Activated CD4-positive, alpha-beta T cell treated with anti-CD3 and anti-CD28 coated beads, Interleukin-2, amount 50 U/mL, for 24 hours (primary cell): ENCODE measurements at places on chromosomes 7 and 10.

DNA sequence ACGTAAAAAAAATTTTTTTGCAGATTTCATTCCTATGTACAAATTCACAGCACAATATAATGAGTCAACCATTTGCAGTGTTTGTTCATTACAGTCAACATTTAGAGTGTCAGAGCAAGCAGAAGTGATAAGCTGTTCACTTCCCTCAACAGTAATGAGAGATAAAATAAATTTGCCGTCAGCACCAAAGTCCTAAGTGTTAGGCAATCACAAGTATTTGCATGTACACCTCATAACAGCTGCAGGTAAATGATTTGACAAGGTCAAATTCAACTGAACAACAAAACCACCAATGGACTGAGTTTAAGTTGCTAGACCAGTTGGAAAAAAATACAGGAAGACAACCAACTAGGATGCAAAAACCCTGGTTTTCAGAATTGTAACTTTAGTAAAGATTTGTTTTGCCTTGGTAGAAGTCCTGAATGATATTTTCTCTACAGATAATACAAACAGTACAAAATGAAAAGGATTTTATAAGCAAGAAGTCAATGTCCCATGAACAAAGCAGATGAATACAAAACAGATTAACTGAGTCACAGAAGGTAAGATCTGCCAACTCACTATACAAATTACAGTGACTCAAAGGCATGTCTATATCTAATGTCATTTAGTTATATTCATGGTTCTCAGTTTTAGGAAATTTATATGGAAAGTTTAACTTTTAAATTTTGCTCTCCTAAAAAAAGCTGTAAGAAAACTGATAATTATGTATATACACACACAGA, 10.4 kb downstream of the RAPGEF5 start:
- DNase-seq = no peak

- no peak for DNase-seq
These were observed 157.2 kb downstream of the CHRM2 start for GRCh38 chr7:137025469-137026175.

GRCh38 chr7:6096581-6096980, 65.4 kb downstream of the ANKRD61 start:
- no peak for DNase-seq

- DNase-seq = no peak
These were observed 24.3 kb downstream of the CSTF2T start for GRCh38 chr10:51675088-51675487.

- no peak for DNase-seq
These were observed 103.6 kb downstream of the PRPF18 start for GRCh38 chr10:13690281-13690825.

- no peak for DNase-seq
These were observed 156.6 kb downstream of the CCDC3 start for GRCh38 chr10:12844811-12845483.

DNA sequence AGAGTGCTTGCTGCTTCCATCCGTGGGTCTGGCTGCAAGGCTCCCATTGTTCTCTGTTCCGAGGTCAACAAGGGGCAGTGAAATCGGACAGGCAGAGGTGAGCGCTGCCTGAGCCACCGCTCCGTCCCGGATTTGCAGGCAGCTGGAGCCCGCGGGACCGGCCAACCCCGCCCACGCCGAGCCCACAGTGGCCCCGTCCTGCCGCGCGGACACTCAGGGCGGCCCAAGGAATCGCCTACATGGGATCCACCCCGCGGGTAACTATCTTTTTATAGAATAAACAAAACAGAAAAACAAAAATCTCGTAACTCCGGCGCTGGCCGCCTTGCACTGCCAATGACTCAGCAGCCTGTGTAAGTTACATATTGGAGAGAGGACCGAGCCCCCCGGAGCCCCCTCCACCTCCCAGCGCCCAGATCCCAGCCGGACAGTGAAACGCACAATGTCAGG, 1.9 kb downstream of the BNIP3 start:
- DNase-seq = no peak

DNA sequence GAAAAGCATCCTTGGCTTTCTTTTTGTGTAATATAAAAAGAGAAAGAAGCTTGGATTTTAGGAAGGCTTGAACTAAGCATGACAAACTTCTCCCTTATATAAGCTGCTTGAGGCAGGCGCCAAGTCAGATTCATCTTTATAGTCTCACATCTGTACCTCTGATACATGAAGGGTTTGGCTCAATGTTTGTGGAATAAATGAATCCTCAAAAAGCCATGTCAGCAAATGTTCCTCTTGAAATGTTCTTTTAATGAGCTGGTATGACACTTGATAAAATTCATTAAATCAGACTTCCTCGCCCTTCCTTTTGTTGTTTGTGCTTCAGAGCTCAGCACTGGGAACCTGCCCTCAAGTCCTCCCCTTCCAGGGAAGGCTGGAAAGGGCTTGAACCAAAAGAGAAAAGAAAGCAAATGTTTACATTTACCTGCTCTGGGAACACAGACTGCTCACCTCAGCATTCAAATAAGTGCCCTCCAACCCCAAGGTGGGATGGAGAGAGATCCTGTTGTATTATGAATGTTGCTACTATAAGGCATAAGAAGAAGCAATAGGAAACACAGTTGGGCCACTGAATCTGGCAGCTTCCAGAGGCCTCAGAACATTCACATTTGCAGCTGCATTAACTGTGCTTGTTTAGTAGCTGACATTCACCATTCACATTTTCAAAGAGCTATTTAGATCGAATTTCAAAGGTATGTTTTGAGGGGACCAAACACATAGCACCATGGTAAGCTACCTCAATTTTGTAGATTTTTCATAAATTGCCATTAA, 212.6 kb downstream of the CACNA2D1 start:
- DNase-seq = no peak

GRCh38 chr7:42946627-42946950, 14.4 kb downstream of the MRPL32 start:
- no peak for DNase-seq

DNA sequence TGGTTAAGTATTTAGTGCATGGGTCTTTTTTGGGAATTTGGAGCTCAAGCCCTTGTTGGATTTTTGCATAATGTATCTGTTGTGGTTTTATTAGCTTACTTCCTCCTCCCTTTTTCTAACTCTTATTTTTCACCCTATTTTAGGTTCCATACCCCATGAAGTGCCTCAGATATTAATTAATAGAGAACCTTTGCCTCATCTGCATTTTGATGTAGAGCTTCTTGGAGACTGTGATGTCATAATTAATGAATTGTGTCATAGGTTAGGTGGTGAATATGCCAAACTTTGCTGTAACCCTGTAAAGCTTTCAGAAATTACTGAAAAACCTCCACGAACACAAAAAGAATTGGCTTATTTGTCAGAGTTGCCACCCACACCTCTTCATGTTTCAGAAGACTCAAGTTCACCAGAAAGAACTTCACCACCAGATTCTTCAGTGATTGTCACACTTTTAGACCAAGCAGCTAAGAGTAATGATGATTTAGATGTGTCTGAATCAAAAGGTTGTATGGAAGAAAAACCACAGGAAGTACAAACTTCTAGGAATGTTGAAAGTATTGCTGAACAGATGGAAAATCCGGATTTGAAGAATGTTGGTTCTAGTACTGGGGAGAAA, 28.0 kb downstream of the SIRT1 start:
- DNase-seq = no peak

GRCh38 chr10:43461950-43462349, 25.0 kb downstream of the ZNF487 start:
- peak; percentile 61 for DNase-seq

DNA sequence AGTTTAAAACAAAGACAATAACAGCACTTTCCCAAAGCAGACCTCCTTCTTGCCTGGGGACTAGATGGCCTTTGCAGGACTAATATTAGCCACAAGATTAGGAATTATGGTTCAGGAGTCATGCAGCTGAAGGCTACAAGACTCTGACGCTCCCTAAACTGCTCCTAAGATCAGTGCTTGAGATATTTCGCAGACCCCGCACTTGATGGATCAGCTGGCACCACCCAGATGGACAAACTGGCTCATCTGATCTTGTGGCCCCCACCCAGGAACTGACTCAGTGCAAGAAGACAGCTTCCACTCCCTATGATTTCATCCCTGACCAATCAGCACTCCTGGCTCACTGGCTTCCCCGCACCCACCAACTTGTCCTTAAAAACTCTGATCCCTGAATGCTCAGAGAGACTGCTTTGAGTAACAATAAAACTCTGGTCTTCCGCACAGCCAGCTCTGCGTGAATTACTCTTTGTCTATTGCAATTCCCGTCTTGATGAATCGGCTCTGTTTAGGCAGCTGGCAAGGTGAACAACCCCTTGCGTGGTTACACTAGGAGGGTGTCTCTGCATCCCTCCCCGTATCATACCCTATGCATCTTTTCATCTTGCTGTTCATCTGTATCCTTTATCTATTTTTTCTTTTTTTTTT, 26.9 kb upstream of the NRBF2 start:
- no peak for DNase-seq

DNA sequence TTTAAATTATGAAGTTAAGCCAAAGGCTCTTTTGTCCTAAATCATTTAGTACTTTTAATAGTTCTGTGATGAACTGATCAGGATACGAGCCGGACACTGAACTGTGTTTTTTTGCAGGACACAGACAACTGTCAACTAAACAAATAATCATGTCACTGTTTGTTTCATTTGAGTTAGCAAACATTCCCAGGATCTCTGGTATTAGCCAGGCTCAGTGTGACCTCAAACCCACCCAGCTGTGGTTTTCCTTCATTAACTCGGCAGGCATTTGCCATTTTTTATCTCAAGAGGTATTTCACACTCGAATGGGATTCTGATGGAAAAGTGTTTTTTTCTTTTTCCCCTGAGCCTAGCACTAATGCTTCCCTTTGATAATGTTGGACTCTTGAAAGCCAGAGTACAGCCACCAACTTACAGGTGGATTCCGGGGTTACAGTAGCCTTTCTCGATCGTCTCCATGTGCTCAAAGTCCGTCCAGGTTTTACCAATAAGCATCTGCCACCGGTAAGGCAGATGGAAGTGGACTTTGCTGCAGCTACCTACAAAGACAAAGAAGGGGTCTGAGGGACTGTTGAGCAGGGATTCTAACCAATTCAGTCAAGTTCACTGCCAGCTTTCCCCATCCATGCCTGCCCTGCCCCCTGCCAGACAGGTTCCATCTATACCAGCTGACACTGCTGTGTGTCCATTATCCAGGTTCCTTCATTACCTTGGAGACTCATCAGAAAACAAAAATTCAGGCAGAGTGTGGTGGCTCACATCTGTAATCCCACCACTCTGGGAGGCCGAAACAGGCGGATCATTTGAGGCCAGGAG, 33.4 kb downstream of the ZC3HAV1 start:
- no peak for DNase-seq

DNA sequence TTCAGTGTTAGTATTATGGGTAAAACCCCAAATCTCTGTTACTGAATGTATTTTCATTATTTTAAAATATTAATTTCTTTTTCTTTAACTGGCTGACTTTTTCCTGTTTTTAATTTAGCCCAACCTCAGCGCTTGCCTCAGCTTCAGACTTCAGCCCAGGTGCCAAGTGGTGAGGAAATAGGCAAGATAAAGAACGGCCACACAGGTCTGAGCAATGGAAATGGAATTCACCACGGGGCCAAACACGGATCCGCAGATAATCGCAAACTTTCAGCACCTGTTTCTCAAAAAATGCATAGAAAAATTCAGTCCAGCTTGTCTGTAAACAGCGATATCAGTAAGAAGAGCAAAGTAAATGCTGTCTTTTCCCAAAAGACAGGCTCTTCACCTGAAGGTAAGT, 57.5 kb downstream of the MDFIC start:
- no peak for DNase-seq

GRCh38 chr7:1925349-1925748, 255.3 kb downstream of the ELFN1 start:
- no peak for DNase-seq

DNA sequence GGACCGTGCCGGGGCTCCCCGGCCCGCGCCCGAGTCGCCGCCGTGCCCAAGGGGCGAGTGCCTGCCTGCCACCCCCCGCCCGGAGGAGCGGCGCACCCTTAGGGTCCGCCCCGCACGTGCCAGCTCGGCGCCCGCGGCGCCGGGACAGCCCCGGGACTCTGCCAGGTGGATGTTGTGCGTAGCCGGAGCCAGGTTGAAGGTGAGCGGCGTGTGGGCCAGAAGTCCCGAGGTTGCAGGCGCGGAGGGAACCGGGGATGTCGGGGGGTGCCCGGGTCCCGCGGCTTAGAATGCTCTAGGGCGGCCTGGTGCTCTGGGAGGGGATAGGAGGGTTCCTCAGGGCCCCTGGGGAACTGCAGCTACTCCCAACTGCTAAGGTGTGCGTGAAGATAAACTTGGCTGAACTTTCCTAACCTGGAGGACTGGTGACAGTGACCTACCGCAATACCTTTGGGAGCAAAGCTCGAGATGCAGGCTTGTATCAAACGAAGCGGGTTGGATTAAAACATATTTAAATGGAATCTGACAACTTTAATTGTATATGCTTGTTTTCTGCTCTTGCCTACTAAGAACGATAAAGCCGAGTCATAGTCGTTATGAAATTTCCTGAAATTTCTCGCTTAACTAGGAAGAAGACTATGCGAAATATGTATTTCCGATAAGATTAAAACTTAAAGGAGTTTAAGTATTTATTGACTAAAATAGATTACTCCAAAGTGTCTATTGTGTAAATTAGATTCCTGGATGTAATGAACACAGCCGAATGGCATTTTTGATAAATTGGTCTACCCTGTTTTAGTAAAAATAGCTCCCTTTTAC, at the start of gene CUX1:
CUX1 (plus strand) TSS at position 156 of the 816 bp plus-strand sequence; CDS start at position 170, 14 bp downstream.
- no peak for DNase-seq

GRCh38 chr10:117710181-117710798, 167.7 kb downstream of the EMX2 start:
- no peak for DNase-seq

DNA sequence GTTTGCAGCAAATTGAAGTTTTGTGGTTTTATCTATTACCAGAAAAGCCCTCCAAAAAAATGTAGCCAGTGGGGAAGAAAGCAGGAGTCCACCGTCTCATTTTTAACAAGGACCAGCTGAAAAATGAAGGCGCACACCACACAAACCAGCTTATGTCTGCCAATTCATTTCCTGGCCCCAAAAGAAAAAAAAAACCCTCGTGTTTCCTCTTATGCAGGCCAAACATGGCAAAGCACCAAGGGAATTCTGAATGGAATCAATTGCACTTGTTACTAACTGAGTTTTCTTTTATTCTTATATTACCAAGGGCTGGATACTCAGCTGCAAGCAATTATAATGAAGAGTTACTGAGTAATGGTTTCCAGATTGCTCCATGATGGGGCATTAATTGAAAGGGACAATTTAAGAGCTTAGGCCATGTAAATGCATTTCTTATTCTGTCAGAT, 428.3 kb upstream of the NPVF start:
- DNase-seq = no peak

DNA sequence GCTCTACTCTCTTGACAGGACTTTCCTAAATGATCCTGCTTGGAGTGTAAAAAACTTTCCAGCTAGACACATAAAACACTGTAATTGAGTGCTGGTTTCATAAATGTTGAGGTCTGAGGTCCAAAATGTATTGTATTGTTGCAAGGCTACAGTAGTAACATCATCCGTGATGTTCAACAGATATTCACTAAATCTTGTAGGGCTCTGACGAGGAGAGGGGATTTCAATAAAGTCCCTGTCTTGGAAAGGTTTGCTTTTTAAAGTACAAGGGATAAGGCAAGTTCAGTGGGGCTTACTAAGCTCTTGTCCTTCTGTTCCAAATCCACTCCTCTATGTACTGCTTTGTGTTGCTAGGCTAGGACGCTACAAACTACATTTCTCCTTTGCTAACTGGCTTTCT, 48.9 kb downstream of the FHIP2A start:
- no peak for DNase-seq

- DNase-seq = no peak
These were observed 1.0 kb downstream of the GNB2 start for GRCh38 chr7:100674411-100675104.
